Left colon (tissue), 2 donors: ENCODE measurements at places on chromosomes 3 and 15. TPM values are rescaled to one million over a fixed set of nuclear protein-coding genes. Genes with fewer than 3 reads are reported as not detected.

The FEZF2 gene
- total RNA-seq = not detected

- no peak for DNase-seq
These were observed 102.8 kb upstream of the TBC1D5 start for GRCh38 chr3:17845026-17845812.

DNA sequence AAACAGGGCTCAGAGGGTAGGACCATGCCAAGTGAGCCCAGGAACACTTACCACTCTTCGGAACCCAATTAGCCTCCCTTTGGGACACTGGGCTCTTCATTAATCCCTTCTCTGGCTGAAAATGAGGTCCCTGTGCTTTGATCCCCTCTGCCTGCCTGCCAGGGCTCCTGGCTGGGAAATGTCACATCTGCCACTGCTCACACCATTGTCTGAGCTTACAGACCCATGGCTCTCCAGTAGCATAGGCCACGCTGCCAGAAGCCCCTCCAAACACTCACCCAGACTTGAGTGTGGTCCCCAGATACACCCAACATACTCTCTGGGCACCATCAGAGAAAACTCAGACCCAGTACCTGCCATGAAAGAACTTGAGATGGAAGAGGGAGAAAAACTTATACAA, 287.3 kb downstream of the XXYLT1 start:
- no peak for DNase-seq

- peak; percentile 51 for DNase-seq
These were observed 22.1 kb downstream of the CDIN1 start for GRCh38 chr15:36601497-36601932.
